CD4-positive, alpha-beta T cell treated with Interleukin-17A for 4 hours (primary cell): ENCODE measurements at places on chromosomes 4 and X.

DNA sequence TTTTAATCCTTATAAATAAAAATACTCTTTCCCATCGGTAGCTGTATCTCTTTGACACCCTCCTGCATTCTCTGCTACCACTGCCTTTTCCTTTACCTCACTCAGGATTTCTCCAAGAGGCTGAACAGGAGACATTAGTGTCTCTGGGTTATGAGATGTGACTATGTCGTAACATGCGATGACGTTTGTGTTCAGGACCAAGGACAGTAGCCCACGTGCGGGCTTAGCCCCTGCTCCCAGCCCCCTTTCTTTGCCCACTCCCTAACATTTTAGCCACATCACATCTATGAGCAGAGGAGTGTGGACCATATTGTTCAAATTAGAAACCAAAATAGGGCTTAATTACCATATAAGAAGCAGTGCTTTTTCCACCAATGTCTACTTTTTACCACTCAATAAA lies 369.3 kb downstream of the FBXW7 start:
- no peak for DNase-seq

DNA sequence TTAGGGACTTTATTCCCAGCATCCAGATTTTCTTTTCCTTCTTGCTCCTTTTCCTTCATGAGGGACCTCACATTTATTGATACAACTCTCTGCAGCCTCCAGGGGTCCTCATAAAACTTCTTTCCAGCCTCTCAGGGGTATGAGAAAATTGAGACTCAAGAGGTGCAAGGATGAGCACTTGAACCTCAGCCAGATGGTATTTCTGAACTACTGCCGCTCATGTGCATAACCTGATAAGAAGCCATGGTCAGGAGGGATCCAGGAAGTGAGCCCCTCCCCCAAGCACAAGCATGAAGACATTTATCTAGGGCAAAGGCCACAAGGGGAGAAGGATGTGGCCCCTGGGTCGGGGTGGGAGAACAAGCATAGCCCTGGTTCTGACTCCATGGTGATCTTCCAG lies 73.3 kb downstream of the TSPAN7 start:
- DNase-seq, result no peak

GRCh38 chr4:86848136-86848535 lies 1.0 kb downstream of the SLC10A6 start:
- DNase-seq, result no peak

DNA sequence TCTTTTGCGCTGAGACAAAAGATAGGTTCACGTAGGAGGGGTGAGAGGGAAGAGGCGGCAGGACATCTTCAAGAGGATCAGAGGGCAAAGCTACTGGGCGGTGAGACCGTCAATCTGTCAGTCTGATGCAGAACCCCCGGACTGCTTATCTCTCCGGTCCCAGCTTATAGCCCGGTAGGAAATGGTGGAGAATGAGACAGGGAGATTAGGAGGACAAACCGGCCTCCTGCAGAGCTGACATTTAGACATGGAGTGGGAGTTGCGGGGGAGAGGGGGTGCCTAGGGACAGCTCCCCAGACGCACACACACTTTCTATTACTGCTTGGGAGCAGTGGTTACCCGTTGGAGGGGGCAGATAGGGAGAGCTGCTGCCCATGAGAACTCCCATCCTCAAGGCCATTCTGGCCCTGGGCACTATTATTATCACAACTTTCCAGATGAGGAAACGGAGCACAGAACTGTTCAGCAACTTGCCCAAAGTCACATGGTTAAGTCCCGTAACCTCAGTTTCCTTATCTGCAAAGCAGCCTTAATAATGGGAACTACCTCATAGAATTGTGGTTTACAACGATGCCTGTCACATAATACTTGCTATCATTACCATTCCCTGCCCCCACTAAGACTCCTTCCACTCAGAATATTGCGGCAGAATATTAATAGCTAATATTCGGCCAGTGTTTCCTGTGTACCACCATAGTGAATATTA lies 1.1 kb upstream of the HDAC6 start:
- no peak for DNase-seq

DNA sequence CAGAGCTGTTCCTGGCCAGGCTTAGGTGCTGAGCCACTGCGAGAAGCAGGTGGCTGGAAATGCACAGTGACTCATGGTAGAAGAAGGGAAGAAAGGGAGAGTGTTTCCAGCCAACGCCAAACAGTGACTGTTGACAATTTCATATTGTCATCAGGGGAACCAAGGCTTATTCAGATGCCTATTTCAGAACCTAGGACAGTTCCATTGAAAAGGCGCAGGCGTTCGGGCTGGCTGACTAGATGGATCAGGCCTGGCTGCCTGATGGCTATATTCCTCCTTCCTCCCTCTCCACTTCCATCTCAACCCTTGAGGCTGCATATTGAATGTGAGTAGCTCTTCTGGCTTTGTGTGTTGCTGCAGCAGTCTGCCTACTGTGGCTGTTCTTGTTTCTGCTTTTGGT lies 73.0 kb upstream of the FRMPD4 start:
- DNase-seq, result no peak

GRCh38 chr4:78534286-78534955 lies 17.1 kb upstream of the ANXA3 start:
- no peak for DNase-seq

GRCh38 chr4:40601641-40602040 lies 28.0 kb downstream of the RBM47 start:
- no peak for DNase-seq

- DNase-seq, result no peak
Observed at GRCh38 chr4:146333187-146333894, 119.0 kb downstream of the REELD1 start.

DNA sequence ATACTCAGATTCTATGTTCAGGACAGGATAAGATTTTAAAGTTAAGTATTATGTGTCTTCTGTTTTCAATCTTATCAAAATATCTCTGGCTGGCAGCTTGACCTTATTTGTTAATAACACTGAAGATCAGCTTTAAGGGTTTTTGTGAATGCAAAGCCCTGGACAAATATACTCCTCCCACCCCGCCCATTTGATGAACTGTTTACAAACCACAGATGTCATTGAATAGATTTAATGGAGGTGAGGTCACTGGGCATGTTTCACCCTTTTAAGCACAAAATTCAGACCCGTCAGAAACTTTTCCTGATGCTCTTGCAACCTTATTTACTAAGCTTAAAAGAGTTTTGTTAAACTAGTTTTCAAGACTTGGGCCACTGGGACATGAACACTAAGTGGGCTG lies 10.1 kb upstream of the CXCL8 start:
- DNase-seq, result no peak

- DNase-seq, result no peak
Observed at GRCh38 chrX:30156880-30157560, 58.3 kb upstream of the MAGEB2 start.

DNA sequence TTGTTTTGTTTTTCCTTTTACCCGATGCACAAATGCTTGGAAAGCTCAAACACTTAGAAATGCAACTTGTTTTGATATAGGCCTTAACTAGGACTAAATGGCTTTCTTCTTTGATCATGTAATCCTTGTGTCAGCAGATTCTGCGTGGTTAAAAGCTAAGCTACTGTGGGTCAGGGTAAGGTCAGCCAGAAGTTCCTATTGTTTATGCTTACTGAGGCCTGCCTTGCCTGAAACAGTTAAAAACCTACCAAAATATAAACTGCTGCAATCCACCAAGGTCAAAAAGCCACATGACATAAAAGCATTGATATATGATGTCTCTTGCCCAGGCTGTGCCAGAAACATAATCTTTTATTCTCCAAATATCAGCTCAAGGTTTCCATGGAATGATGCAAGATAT lies 223.4 kb downstream of the FAM47B start:
- DNase-seq, result no peak

GRCh38 chrX:119684916-119685224 lies 8.1 kb downstream of the SEPTIN6 start:
- DNase-seq, result no peak

- no peak for DNase-seq
Observed at GRCh38 chrX:24399550-24399949, 39.1 kb downstream of the SUPT20HL1 start.

- no peak for DNase-seq
Observed at GRCh38 chr4:140718241-140718952, 37.8 kb downstream of the TBC1D9 start.

DNA sequence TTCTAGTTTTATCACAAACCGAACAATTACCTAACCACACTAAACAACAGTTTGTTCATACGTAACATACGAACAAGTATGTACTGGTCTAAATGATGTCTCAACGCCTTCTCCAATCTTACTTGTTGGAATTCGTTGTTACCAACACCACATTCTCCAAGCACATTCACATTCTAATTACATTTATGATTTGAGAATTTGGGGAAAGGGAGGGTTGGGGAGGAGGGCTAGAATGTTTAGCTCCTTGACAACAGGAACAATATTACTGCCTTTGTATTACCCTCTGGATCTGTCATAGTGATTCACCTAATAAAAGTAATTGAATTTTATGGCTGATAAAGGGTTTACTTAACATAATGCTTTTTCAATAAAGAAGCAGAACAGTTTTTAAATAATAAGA lies 24.4 kb downstream of the LCORL start:
- DNase-seq, result no peak

- DNase-seq, result no peak
Observed at GRCh38 chr4:84908876-84909275, 57.6 kb downstream of the WDFY3 start.
